ENCODE measurements at places on chromosomes 7 and 10.

DNA sequence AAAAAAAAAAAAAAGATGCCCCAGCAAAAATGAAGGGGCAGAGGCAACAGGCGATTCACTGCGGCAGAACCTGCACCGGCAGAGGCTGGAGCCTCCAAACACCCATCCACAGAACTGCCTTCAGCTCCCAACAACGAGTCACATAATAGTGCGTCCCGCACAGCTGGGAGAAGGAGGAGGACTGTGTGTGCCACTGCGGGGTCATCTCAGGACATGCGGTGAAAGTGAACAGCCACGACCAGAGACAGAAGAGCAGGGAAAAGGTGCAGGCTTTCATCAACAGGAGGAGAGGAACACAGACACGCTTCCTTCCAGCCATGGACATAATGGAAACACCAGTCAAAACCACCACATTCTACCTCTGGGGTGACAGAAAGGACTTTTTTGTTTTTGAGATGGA, 34.1 kb downstream of the DAGLB start:
- DNase-seq: no peak

- DNase-seq: no peak
Observed at GRCh38 chr10:74754381-74754821, 72.0 kb upstream of the KAT6B start.

DNA sequence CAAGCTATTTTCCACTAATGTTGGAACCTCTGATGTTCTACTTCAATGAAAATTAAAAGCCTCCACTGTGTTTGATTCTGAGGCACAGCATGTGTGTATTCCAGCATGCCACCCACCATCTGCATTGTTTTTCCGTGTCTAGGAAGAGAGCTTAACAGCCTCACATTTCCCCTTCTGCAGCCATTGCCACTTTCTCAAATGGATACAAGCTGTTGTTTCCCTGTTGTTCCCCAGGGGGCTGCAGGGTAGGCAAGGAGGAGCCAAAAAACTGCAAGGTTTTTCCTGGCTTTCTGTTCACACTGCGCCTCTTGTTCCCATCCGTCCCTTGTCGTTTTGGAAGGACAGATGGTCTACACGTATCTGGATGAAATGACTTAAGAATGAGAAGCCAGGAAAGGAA, 72.3 kb upstream of the DNAJB12 start:
- no peak for DNase-seq

- no peak for DNase-seq
Observed at GRCh38 chr10:128386231-128386630, 260.0 kb upstream of the MKI67 start.

- no peak for DNase-seq
Observed at GRCh38 chr10:71805776-71806703, 32.7 kb upstream of the VSIR start.

DNA sequence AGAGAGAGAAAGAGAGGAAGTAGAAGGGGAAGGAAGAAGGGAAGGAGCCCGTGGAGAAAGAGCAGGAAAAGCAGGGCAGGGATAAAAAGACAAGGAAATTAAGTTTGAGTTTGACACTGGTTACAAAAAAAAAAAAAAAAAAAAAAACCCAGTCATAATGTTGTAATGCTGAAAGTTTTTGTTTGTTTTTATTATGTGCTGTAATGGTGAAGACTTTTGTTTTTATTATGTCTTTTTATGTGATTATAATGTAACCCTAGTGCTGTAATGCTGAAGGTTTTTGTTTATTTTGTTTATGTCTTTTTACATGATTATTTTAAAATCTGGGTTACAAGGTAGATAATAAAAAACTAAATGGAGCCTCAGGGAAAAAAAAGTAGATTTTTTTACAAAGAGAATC, 184.8 kb downstream of the SEMA3A start:
- DNase-seq: no peak

DNA sequence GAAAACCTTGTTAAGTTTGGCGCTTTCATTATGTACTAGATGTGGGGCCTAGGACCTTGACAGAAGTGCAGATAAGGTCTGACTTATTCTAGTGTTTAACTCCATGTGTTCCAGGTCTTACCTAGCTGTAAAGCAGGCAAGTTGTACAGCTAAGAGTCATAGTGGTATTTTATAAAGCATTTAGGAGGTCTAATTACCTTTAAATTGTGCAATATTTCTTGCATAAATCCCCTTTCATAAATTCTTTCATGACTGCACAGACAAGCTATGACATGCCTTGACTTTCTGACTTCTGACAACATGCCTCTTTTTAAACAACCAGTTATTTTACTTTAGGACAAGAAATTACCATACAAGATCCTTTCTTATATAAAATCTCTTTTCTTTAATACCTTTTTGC, 151.6 kb upstream of the VSTM2A start:
- no peak for DNase-seq

- DNase-seq: no peak
Observed at GRCh38 chr10:19120381-19120908, 71.8 kb downstream of the MALRD1 start.

- no peak for DNase-seq
Observed at GRCh38 chr10:34476608-34477007, 338.5 kb downstream of the PARD3 start.

DNA sequence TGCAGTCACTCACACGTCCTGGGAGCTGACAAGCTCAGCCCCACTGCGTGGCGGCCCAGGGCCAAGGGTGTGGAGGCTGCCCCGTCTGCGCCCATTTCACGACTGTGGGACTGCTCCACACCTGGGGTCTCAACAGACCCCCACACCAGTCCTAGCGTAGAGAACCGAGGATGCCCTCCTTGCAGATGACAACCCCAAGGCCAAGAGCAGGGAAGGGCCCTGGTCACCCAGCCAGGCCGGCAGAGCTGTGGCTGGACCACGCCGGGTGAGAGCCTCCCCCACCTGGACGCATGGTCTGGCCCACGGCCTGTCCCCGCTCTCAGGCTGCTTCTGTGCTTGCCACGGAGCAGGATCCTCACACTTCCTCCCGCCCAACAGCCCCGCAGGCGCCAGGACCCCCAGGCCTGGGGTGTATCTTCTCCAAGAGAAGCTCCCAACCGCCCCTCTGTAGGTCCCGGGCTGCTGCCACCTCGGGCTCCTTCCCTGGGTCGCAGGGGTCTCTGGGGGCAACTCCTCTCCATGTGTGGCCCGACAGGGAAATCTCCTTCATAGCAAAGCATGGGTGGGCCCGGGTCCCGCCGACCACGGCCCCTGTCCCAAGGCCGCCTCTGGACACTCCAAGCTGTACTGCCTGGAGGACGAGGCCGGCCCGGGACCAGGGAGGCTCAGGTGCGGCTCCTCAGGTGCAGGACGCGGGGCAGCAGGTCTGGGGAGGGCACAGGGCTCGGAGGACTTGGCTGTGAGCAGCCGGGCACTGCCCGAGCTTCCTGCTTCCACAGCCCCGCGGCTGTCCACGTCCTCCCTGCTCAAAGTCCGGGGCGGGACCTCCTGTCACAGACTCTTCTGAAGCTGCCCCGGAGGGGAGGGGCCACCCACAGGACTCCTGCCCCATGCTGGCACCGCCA, 88.8 kb downstream of the FOXL3 start:
- DNase-seq: no peak

DNA sequence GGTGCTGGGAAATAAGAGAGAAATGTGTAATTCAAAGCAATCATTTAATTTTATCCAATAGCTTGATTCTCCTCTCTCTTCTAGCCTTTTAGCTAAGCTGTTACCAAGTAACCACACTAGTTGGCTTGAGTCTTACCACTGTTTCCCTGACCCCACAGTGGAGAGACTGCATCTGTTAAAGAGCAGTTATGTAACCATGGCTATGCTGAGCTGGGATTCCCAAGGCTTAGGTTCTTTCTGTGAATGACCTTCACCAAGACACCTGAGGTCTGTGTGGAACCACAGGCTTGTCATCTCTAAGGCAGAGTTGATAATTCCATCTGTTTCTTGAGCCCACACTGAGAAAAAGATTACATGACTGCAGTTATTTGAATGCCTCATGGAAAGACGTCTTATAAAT, 47.7 kb upstream of the ATRNL1 start:
- DNase-seq: no peak

- DNase-seq: no peak
Observed at GRCh38 chr10:124231168-124232155, 138.1 kb upstream of the CHST15 start.

GRCh38 chr7:146575903-146576302, 459.3 kb downstream of the CNTNAP2 start:
- DNase-seq: no peak

DNA sequence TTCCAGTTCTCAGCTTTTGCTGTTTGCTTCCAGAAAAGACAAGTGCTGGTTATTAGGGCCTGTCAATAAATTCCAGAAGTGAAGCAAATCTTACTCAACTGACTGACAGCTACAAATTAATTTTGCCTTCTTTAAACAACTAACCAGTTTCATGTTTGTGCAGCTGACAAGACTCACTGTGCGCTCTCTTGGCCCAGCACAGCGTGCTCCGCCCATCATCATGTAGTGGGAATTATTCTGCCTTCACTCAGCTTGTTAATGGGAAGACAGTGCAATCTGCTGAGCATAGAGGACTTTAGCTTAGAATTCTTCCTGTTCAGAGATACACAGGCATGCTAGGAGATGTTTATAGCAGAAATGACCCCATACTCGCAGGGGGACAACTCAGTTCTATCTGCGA, 808.9 kb downstream of the CCSER2 start:
- DNase-seq: no peak

DNA sequence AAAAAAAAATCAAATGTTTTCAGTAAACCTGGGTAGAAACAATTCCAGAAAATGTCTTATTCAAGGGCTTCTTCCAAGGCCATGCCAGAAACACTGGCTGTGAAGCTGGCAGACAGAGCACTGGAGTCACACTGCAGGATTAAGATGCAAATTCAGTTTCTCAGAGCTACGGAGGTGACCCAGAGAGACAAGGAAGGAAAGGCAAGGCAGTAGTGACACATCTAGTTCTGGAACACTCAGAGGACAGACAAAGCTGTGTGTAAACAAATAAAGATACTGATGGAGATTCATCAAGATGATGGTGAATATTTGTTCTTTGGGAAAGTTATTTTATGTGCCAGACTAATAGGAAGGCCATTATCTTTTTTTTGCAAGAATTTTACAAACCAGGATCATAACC, 608.3 kb upstream of the C7orf33 start:
- DNase-seq: no peak

DNA sequence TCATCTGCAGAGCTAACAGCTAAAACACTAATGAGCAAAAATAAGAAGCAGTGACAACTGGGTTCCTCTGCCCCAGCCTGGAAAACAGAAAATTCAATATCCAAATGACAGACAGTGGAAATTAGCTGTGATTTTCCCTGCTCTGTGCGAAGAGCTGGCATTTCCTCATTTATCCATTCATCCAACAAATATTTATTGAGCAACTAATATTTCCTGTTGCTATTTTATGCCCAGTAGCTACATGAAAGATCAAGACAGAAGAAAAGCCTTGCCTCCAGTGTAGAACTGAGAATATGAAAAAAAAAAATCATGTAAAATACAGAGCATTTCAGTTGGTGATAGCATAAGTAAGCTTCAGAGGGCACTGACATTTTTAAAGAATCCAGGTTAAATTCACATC, 140.9 kb downstream of the ABCA13 start:
- no peak for DNase-seq

GRCh38 chr7:13742126-13742525, 247.3 kb downstream of the ETV1 start:
- DNase-seq: no peak

- no peak for DNase-seq
Observed at GRCh38 chr10:60258429-60258797, 131.3 kb downstream of the ANK3 start.

Data from fibroblast of the conjunctiva (primary cell).